H54 (cell line): ENCODE measurements at places on chromosomes 12 and 14.

DNA sequence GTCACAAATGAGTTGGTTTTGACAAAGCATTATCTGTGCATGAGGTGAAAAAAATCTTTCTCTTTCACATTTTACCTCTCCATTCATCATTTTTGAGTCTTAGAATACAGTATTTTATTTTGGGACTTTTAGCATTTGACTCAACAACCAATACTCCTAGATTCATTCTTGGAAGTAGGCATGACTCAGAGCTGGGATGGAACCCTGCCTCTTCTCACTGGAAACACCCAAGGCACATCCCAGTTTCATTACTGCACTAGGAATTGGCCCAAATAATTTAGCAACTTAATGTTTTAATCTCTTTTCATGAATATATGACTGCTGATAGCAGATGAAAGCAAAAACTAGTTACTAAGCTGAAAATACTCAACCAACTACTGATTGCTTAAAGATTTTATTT lies 3.3 kb upstream of the PDZRN4 start:
- no peak for DNase-seq

- no peak for DNase-seq
Measured at GRCh38 chr12:24227551-24227950, 278.1 kb upstream of the SOX5 start.

- DNase-seq: no peak
Measured at GRCh38 chr14:91568626-91569025, 58.5 kb upstream of the PPP4R3A start.

DNA sequence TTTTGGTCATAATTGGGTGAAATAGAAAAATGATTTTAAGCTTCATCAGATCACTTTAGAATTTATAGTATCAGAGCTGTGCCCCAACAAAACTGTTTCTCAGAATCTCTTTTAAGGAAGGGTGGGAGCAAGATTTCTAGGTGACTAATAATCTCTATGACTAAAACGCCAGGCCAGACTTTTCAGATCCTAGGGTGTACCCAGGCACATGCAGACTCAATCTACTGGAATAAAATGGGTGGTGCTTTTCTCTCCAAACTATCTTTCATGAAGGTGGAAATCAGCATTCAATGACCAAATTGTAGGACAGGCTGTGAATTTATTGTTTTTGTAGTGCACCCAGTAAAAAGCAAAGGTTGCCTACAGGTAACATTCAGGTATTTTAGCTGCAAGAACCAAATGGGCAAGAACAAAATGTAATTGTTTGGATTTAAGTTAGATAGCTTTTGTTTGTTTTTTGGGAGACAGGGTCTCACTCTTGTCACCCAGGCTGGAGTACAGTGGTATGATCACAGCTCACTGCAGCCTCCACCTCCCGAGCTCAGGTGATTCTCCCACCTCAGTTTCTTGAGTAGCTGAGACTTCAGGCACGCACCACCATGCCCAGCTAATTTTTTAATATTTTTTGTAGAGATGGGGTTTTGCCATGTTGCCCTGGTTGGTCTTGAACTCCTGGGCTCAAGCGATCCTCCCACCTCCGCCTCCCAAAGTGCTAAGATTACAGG lies 49.5 kb downstream of the PPP2R5C start:
- no peak for DNase-seq

DNA sequence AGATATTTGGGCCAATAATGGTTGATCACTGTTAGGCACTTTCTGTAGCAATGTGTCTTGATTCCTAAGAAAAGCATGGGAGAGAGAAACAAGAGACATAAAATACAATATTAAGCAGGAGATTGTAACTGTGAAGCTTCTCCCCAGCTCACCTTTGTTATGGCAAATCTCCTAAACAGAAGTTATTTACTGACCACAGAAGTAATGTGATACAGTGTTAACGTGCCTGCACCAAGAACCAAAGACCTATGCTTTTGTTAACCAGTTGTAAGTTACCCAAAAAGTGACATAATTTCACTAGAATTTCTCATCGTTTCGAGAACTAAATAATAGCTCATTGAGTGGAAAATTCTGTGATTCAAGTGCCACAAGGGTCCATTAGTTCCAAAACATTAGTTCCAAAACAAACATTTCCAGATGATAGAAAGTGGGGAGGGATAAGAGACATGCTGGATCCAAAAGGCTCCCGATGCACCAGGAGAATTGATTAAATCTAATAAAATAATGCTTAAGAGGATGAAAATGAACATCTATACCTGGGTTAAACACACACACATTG lies 14.3 kb downstream of the RERG start:
- DNase-seq: no peak

GRCh38 chr12:16608946-16609539 lies 3.1 kb upstream of the LMO3 start:
- DNase-seq: no peak

DNA sequence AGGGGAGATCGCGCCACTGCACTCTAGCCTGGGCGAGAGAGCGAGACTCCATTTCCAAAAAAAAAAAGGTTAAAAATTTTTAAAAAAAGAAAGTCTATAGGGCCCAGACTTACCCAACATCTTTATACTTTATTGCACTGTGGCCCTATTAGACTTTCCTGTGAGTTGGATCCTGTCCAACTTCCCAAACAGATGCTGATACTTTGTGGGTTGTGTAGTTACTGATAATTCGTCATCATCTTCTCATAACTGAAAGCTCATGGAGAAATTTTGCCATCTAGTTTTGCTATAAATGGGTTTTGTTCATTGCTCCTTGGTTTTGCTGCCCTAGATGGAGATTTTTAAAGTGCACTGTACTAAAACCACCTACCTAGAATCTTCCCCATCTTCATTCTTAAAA lies 31.1 kb downstream of the APOBEC1 start:
- no peak for DNase-seq

GRCh38 chr12:3670083-3670620 lies 82.8 kb downstream of the CRACR2A start:
- DNase-seq: no peak

- no peak for DNase-seq
Measured at GRCh38 chr12:20459920-20460319, 91.6 kb downstream of the PDE3A start.
